ENCODE measurements at places on chromosomes 3 and 15.

GRCh38 chr3:182122779-182123178, 411.1 kb downstream of the SOX2 start:
- DNase-seq, result no peak

- DNase-seq, result no peak
These were observed 56.3 kb upstream of the PSMD6 start for GRCh38 chr3:64079369-64080150.

DNA sequence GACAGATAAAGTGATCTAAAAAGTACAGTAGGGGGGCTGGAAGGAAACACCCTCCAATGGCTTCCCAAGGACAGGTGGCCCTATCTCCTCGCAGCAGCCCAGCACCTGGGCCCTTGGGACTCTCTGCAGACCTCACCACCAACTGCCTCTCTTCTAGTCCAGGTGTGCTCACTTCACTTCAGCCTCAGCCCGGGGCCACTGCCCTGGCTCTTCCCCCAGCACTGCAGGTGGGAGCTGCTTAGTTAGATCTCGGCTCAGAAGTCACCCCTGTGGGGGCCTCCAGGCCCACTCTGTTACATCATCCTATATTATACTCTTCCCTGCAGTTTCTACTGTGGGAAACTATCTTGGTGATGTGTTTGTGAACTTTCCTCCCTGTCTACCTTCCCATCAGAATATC, 2.0 kb downstream of the KLF15 start:
- DNase-seq, result no peak

DNA sequence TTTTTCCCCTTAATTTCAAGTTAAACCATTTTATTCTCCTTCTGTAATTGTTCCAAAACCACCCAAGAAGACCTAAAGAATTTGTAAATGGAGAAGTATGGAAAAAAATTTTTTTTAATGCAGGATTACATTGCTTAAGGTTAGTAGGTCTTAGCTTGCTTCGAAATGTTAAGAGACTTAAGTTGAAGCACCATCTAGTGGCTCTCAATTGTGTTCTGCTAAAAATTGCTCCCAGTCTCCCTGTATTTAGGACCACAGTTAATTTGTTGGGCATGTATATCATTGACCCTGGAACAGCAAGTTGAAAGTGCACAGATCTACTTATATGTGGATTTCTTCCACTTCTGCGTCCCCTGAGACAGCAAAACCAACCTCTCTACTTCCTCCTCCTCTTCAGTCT, 32.4 kb downstream of the CD200R1L start:
- DNase-seq, result no peak

- DNase-seq, result no peak
These were observed 159.6 kb upstream of the IL12A start for GRCh38 chr3:159829056-159829455.

GRCh38 chr3:188602111-188602510, 448.2 kb downstream of the LPP start:
- DNase-seq, result no peak

DNA sequence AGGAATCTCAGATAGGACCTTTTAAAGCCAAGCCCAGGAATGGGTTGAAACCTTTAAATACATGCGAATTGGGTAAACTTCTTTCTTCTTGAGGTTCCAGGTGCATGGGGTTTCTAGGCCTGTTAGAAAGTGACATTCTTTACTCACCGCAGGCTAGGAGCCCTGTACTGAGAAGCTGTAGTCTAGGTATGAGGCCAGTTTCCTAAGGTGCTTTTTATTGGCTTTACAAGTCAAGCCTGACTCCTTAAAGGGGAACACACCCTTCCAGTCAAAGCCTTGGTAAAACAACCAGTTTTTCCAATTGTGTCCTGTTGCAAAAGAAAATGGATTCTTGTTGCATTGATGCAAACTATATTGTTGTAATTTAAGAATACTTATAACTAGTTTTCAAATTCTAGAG, 76.1 kb upstream of the ATP11B start:
- DNase-seq, result no peak

- DNase-seq, result no peak
These were observed 55.0 kb downstream of the RHCG start for GRCh38 chr15:89441295-89441812.

DNA sequence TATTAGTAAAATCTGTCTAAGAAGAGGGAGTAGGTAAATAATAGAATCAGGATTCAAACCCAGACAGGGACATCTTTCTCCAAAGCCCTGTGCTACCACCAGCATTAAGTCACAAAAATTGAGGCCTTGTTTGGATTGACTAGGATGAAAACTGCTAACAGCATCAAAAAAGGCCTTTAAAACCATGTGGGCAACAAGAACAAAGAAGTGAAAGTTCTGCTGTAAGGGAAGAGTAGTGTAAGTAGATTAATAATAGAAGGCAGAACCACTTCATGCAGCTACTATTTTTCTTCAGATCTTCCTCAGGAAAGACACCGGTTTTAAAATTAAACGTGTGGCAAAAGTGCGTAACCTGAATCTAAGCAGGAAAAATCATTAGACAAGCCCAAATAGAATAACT, 15.3 kb upstream of the KBTBD12 start:
- DNase-seq, result no peak

GRCh38 chr3:138405486-138405885, 28.9 kb upstream of the ESYT3 start:
- DNase-seq, result no peak

DNA sequence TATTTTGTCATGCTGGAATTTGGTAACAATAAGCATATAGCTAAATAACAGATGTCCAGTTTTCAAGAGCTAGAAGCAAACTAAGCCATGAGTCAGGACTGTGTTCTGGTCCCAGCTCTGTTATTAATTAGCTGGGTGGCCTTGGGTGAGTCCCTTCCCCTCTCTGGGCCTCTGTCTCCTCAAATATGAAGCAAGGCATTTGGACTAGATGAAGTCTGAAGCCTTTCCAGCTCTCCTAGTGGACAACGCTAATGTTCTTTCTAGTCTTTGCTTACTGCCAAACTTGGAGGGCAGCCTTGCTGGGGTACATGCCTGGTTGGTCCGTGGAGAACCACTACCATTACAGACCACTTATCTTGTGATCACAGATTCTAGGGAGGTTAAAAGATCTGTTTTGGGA, 127.6 kb downstream of the DUT start:
- DNase-seq, result no peak

- no peak for DNase-seq
These were observed 101.7 kb downstream of the ADCY5 start for GRCh38 chr3:123347205-123347604.

DNA sequence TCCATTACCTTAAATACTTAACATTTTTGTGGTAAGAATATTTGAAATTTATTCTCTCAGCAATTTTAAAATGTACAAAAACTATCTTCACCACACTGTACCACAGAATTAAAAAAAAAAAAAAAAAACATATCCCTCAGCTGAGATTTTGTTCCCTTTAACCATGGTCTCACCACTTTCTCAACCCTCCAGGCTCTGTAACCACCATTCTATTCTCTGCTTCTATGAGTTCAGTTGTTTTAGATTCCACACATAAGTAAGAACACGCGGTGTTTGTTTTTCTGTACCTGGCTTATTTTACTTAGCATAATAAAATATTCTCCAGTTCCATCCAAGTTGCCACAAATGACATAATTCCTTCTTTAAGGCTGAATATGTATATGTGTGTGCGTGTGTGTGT, 41.5 kb downstream of the CSNK1G1 start:
- no peak for DNase-seq

DNA sequence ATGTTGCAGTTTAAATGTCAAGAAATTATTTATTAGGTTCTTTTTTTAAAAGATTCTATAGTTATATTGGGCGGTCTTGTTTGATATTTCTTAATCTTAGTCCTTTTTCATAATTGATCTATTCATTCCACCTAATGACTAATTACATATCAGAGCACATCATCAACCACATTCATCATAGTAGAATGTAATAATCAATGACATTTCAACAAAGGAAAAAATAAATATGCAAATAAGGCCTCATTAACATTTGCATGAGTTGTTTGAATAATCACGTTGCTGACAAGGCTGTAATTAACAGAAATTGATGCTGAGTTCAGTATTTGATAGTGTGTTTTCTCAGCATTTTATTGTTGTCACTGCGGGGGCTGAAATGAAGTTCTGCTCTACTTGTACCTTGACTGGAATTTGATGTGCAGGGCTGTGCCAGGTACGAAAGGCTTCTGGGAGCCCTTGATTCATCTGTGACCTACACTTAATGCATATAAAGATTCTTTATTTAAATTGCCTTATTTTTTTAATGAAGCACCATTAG, 215.7 kb downstream of the TCF12 start:
- DNase-seq, result no peak

- no peak for DNase-seq
These were observed 23.8 kb downstream of the RAB11A start for GRCh38 chr15:65893060-65893459.

GRCh38 chr3:188595890-188596376, 442.0 kb downstream of the LPP start:
- DNase-seq, result no peak

- no peak for DNase-seq
These were observed 846.9 kb downstream of the NSUN3 start for GRCh38 chr3:94909726-94910125.

GRCh38 chr3:164851905-164852304, 226.4 kb downstream of the SI start:
- DNase-seq, result no peak

GRCh38 chr15:77579498-77580188, 53.1 kb downstream of the LINGO1 start:
- DNase-seq, result no peak

- DNase-seq, result no peak
These were observed 945.1 kb downstream of the ROBO1 start for GRCh38 chr3:78822726-78823125.

DNA sequence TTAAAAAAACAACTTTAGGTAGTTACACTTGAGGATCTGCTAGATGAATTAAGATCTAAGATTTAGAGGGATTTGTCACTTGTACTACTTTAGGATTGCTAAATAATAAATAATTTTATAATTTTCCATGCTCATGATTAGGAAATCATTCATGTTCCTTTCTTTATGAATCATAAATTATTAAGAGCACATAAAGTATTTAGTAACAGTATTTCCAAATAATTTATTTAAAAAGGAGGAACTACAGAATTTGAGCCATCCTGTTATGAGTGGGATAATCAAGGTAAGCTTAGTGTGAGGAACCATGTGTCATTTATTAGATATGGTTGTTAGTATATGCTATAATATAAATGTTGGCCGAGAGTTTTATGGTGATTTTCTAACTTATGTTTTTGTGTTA, 37.5 kb upstream of the C3orf38 start:
- no peak for DNase-seq

- DNase-seq, result no peak
These were observed 44.2 kb upstream of the RPL32 start for GRCh38 chr3:12885583-12885930.

DNA sequence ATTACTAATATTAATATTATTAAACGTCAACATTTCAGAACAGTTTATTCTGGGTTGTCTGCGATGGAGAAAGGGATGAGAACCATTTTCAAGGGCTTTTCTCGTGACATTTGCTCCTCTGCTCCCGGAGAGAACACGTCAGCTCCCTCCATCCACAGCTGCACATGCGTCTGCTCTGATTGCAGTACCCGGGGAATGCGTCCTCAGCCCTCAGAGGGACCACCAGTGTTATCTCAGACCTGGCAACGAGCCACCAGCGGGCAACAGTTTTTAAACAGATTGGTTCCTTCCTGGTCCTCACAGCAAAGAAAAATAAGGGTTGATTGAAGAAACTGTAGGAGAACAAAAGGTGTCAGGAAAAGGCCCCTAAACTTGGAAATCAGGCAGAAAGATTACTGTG, 202.2 kb upstream of the ADAMTS9 start:
- no peak for DNase-seq

DNA sequence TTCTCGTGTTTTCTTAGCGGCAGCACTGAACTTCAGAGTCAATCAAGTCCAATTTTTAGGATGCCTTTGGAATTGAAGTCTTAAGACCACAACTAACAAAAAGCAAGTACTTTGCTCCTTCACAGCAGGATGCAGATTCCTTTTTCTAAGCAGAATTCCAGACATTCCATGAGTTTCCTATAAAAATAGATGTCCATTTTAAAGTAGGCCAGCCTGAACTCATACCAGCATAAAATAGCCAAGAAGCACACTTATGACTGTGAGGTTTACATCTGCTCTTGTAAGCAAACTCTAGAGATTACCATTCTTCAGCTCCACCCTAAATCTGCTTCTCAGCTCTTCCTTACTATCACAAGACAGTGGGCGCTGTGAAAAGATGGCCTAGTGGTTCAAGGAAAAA, 85.8 kb downstream of the THBS1 start:
- DNase-seq, result no peak

- no peak for DNase-seq
These were observed 395.2 kb upstream of the TPM1 start for GRCh38 chr15:62647202-62647842.

DNA sequence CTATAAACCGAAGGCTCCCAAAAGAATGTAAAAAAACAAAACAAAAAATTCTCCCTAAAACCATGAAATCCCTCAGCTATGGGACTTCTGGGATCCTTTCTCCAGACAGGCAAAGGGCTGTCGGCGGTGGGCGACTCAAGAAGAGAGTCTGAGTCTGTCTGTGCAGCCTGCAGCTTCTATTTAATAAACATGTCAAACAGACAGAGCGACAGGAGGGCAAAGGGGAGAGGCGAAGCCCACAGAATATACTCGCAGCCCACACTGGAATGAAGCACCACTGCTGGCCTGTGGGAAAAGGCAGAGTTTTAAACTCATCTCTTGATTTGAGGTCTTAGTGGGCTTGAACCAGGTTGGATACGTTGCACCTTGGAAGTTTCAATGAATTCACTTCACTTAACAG, 40.2 kb downstream of the ISL2 start:
- DNase-seq, result no peak

DNA sequence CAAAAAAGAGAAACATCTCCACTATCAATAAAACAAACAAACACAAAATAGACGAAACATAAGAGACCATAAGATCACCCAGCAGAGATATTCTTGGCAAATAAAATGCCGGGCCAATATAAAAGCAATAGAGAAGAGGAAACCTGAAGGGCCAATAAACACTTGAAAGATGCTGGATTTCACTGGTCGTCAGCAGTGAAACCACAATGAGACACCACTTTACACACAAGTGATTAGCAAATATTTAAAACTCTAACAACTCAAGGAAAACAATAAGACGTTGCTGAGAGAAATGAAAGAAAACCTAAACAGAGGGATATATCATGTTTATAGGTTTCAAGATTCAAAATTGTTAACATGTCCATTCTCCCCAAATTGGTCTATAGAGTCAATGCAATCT, 148.5 kb downstream of the WDR76 start:
- DNase-seq, result no peak

DNA sequence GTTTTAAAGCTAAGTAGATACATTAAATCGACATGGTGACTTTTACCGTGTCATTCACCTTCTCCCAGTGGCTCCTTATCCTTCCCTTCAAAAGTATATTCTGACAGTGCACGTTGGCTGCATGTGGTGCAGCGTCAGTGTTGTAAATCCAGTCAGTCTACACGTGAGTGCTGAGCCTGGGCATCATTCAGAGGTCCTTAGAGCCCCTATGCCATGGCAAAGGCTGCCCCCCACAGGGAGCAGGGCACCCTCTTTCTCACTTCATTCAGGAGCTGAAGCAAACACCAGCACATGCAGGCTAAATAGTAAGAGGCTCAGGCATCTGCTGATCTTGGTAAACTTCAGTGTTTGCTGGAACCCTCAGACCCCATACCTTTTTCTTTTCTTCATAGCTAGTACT, 43.3 kb downstream of the RASGRP1 start:
- no peak for DNase-seq

Data from dorsolateral prefrontal cortex (tissue), 122 donors.